Natural killer cell treated with Interleukin-12 subunit alpha and Interleukin-12 subunit beta and Interleukin-15 and Interleukin-18, amount 100 ng/mL, for 72 hours (primary cell): ENCODE measurements at places on chromosomes 13 and 19. TPM values are rescaled to one million over a fixed set of nuclear protein-coding genes. Genes with fewer than 3 reads are reported as not detected.

The LCP1 gene
- total RNA-seq, result 1,356 TPM

DNA sequence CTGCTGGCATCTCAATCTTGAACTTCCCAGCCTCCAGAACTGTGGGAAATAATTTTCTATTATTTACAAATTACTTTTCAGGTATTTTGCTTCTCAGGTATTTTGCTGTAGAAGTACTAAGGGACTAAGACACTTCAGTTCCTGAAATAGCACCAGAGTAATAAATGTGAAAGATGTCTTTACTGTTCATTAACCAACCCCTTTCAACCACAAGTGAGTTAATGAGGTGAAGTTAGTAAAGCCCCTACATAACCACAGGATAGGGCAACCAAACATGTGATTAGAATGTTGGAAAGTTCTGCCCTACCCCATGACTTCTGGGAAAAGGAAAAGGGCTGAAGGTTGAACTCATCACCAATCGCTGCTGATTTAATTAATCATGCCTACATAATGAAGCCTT lies 2.7 kb upstream of the ZNF345 start:
- no peaks in the 10 kb centered on the region for H3K27me3 ChIP-seq
- no peak overlapping the region for H3K27ac ChIP-seq
- peaks cover 19% of the 10 kb centered on the region for H3K36me3 ChIP-seq
- H3K4me3 ChIP-seq, result no peak overlapping the region
- no peak for DNase-seq

DNA sequence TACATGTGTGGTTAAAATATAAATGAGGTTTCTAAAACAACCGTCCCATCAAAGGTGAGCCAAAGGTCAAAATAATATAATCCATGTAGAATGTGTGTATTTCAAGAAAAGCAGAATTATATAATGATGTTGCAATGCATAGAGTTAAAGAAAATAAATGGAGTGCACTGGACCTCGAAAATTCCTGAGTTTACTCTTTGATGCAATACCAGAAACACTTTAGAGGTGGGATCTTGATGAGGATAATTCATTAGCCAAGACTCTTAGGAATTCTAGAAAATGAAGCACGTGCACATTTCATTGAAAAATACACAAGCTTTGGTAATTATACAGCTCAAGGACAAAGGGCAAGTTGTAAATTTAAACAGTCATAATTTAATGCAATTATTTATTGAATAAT lies 508.9 kb upstream of the ARGLU1 start:
- no peak for DNase-seq
- H3K4me1 ChIP-seq, result no peaks in the 10 kb centered on the region
- no peaks in the 10 kb centered on the region for H3K27me3 ChIP-seq
- no peak overlapping the region for H3K27ac ChIP-seq

GRCh38 chr13:71786875-71787274 lies 80.1 kb downstream of the DACH1 start:
- no peak overlapping the region for H3K4me3 ChIP-seq
- DNase-seq, result no peak
- no peaks in the 10 kb centered on the region for H3K4me1 ChIP-seq
- no peaks in the 10 kb centered on the region for H3K36me3 ChIP-seq
- H3K27me3 ChIP-seq, result no peaks in the 10 kb centered on the region
- no peak overlapping the region for H3K27ac ChIP-seq

- H3K27ac ChIP-seq, result peak overlapping the region; percentile 77
- H3K4me1 ChIP-seq, result peaks cover 54% of the 10 kb centered on the region
- peak; percentile 81 for DNase-seq
- H3K4me3 ChIP-seq, result peak overlapping the region; percentile 47
Measured at GRCh38 chr13:50236898-50237318, 221.7 kb downstream of the KCNRG start.

DNA sequence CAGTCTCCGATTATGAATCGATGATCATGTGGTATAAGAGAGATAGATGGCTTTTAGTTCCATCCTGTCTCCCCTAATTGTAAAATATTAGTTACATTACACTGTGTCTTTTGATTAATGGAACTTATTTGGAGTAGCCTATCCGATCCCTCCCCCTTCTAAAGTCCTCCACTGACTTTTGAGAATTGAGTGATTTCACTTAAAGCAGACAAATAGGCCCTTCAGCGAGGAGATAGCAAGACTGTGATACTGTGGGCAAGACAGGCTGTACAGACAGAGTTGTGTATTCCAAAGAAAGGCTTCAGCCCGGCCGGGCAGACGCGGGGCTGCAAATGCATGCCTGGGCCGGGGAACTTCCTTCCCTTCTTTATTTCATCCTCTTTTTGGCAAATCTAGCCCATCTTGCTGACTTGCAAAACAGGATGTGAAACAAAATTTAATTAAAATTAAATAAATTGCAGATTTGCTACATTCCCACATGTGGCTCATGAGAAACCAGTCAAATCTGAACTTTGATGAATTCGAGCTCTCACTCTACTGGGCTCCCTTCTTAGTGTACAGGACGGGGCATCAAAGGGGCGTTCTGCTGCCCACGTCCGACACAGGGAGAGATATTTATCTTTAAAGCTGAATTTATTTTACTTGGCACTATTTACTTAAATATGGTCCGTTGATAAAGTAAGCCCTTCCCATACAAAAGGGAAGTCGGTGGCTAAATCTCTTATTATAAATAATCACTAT lies 314.8 kb downstream of the ZNF536 start:
- H3K27ac ChIP-seq, result no peak overlapping the region
- H3K27me3 ChIP-seq, result peaks cover 52% of the 10 kb centered on the region
- no peak overlapping the region for H3K4me3 ChIP-seq
- DNase-seq, result no peak
- H3K36me3 ChIP-seq, result no peaks in the 10 kb centered on the region
- H3K4me1 ChIP-seq, result no peaks in the 10 kb centered on the region

- H3K36me3 ChIP-seq, result peaks cover 19% of the 10 kb centered on the region
- no peak for DNase-seq
- H3K4me1 ChIP-seq, result peaks cover 26% of the 10 kb centered on the region
Measured at GRCh38 chr13:29532116-29532515, 63.4 kb downstream of the SLC7A1 start.

- no peak overlapping the region for H3K4me3 ChIP-seq
- no peaks in the 10 kb centered on the region for H3K4me1 ChIP-seq
- H3K27me3 ChIP-seq, result peaks cover 34% of the 10 kb centered on the region
- no peaks in the 10 kb centered on the region for H3K36me3 ChIP-seq
- no peak for DNase-seq
- H3K27ac ChIP-seq, result no peak overlapping the region
Measured at GRCh38 chr13:75161804-75162203, 320.2 kb downstream of the TBC1D4 start.

The PRR22 gene
- total RNA-seq, result 21.5 TPM

- no peaks in the 10 kb centered on the region for H3K36me3 ChIP-seq
- no peak overlapping the region for H3K4me3 ChIP-seq
- H3K4me1 ChIP-seq, result no peaks in the 10 kb centered on the region
- no peak overlapping the region for H3K27ac ChIP-seq
Measured at GRCh38 chr13:43401361-43401760, 378.0 kb downstream of the DNAJC15 start.

- H3K4me3 ChIP-seq, result no peak overlapping the region
- DNase-seq, result no peak
- peaks cover 12% of the 10 kb centered on the region for H3K36me3 ChIP-seq
- no peak overlapping the region for H3K27ac ChIP-seq
- H3K4me1 ChIP-seq, result peaks cover 3% of the 10 kb centered on the region
Measured at GRCh38 chr13:78593652-78594455, 9.5 kb downstream of the POU4F1 start.

- DNase-seq, result peak; percentile 12
- H3K36me3 ChIP-seq, result no peaks in the 10 kb centered on the region
- peaks cover 3% of the 10 kb centered on the region for H3K27me3 ChIP-seq
- H3K27ac ChIP-seq, result no peak overlapping the region
- peaks cover 7% of the 10 kb centered on the region for H3K4me1 ChIP-seq
Measured at GRCh38 chr19:51505904-51506303, 4.3 kb upstream of the SIGLEC12 start.
